NCI-H774 (cell line): ENCODE measurements at places on chromosomes 12 and 14.

- DNase-seq: no peak
Measured at GRCh38 chr12:27123642-27124041, 41.3 kb upstream of the C12orf71 start.

DNA sequence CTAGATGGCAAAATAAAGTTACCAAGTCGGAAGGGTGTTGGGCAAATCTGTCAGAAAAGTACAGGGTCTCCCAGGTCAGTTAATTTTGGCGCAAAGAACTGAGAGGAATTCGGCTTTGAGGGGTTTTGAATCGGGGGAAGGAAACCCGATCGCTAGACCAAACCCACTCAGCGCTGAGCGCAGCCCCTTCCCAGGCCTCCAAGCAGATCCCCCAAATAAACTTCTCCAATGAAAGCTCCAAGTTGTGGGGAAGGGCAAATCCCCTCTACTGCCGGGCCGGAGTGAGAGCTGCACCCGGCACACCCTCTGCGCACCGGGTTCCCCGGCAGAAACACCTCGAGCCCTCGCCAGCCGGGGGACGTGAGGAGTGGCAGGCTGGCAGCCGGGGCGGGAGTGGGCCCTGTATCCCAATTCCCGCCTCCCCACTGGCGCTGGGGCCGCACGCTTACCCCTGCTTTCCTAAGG is 441 bp downstream of the E2F7 start:
- DNase-seq: peak; percentile 67

GRCh38 chr12:121383601-121384021 is 16.3 kb upstream of the RNF34 start:
- DNase-seq: no peak

- no peak for DNase-seq
Measured at GRCh38 chr12:87509237-87509820, 519.9 kb downstream of the C12orf50 start.

- DNase-seq: no peak
Measured at GRCh38 chr12:78866518-78866917, 1.9 kb downstream of the SYT1 start.

GRCh38 chr14:22598896-22599244 is 770 bp downstream of the ABHD4 start:
- DNase-seq: no peak

GRCh38 chr12:10717410-10717809 is 5.7 kb downstream of the YBX3 start:
- DNase-seq: no peak

DNA sequence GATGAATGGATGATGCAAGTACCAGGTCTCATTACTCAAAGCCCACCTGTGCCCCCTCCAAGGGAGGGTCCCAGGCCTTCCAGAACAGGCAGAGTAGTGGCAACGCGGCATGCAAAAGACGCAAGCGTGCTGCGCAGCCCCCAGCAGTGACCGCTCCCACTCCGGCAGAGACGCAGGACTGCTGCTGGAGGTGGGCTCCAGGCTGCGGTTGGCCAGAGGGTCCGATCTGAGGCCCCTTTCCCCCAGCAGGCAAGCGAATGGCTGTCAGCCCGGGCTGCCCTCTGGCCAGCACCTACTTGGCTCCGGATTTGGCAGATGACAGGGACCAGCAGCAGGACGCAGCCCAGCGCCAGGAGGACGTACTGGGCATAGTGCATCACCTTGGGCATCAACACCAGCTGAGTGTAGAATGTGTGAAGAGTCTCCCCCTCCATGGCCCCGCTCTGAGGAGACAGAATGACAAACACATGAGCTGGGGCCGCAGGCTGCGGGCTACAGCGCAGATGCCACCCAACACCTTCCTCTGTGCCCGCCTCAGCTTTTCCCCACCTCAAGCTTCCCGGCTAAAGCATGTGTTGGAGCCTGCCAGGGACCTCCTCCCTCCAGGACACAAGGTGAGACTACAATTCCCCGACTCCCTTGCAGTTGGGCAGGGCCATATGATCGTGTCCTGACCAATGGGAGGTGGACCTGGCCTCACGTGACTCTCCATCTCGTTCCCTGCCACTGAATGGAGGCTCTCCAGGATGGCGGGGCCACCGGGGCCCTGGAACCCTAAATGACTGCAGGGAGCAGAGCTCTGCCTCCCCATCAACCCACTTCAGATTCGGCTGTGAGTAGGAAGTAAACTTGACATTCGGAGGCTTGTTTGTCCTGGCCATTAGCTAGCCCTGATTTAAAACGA is 77.4 kb downstream of the SCARB1 start:
- DNase-seq: peak; percentile 90

GRCh38 chr14:59918824-59919569 is 947 bp upstream of the LRRC9 start:
- DNase-seq: peak; percentile 1

DNA sequence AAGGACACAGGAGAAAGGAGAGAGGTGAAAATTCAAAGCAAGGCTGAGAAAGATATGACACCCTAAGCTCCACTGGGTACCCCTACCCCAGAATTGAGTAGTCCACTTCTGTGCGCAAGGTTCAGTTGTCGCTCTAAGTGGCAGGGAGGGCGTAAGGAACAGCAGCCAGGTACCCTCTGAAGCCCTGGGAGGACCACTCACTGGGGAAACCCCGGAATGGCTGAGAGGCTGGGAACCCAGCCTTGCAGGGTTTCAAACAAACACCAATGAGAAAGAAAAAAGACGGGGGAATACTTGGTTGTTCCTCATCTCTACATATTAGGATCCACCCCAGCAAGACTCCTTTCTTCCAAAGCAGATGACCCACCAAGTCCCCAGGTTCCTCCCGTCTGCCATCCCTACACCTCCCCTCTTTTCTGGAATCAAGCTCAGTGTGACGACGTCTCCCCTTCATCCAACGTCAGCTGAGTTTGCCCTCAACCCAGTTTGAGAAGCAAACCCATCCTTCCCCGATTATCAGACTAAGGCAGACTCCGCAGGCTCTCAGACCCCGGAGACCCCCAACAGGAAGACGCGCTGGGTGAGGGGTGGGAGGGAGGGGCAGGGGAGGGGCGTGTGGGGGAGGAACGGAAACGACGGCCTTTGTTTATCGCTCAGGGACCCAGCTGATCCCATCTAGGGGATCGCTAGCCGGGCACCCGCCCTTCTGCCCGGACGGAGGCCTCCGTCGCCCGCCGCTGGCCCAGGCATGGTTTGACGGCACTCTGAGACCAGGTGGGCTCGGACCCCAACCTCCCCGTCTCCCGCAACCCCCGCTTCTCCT is 795 bp downstream of the LMBR1L start:
- no peak for DNase-seq

DNA sequence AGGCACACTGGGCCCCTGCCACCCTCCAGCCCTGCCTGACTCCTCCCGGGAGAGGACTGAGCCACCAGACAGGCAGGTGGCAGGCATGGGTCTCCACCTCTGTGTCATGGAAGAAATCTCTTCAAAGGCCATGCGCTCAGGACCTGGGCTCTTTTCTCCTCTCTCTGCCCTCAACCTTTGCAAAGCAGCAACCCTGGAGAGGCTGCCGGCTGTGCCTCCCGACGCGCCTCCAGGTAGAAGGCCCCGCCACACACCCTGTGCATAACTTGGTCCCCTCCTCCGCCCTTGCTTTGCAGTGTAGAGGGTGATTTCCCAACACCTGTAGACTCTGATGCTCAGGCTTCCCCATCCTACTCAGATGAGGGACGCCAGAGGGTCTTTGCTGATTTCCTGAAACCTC is 28.2 kb upstream of the TMEM179 start:
- DNase-seq: no peak

- DNase-seq: no peak
Measured at GRCh38 chr14:98334186-98334585, 937.8 kb downstream of the BCL11B start.

- no peak for DNase-seq
Measured at GRCh38 chr12:8702159-8702558, 4.4 kb downstream of the RIMKLB start.

DNA sequence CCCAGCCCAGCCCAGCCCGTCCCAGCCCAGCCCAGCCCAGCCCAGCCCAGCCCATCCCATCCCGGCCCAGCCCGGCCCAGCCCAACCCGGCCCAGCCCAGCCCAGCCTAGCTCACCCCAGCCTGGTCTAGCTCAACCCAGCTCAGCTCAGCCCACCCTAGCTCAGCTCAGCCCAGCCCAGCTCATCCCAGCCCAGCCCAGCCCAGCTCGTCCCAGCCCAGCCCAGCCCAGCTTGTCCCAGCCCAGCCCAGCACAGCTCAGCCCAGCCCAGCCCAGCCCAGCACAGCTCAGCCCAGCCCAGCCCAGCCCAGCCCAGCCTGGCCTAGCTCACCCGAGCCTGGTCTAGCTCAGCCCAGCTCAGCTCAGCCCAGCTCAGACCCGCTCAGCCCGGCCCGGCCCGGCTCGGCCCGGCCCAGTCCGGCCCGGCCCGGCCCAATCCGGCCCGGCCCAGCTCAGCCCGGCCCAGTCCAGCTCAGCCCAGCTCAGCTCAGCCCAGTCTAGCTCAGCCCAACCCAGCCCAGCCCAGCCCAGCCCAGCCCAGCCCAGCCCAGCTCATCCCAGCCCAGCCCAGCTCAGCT is 184.7 kb downstream of the TMEM121 start:
- DNase-seq: no peak

- DNase-seq: no peak
Measured at GRCh38 chr14:29601616-29602015, 326.0 kb downstream of the PRKD1 start.

GRCh38 chr12:128570191-128571065 is 253.3 kb downstream of the SLC15A4 start:
- DNase-seq: no peak

GRCh38 chr14:34081101-34081575 is 130.3 kb upstream of the EGLN3 start:
- DNase-seq: no peak

DNA sequence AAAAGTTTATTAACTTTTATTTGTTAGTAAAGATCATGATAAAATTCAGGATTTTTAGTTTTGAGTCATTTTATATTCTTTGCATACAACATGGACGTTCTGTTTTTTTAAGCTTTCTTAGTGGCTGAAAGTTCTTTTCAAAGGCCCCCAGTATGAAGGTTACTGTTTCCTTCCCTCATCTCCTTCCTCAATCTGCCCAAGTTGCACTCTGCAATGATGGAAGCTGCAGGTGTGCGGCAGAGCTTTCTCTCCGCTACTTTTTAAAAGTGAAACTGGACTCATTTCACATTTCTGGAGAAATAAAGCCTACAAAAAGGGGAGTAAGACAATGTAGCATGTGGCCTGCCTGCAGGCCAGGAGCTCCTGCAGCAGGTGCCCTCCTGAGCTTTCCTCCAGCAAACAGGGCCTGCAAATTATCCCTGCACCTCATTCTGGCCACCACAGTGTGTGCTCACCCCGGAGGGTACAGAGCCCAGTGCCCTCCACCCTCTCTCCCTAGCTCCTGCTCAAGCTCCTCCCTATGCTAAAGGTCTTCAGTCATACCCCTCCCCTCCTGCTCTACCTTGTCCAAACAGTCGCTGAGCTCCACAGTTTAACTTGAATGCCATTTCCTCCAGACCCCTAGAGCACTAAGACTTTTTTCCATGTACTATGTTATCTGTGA is 78.9 kb downstream of the SETD3 start:
- DNase-seq: no peak

DNA sequence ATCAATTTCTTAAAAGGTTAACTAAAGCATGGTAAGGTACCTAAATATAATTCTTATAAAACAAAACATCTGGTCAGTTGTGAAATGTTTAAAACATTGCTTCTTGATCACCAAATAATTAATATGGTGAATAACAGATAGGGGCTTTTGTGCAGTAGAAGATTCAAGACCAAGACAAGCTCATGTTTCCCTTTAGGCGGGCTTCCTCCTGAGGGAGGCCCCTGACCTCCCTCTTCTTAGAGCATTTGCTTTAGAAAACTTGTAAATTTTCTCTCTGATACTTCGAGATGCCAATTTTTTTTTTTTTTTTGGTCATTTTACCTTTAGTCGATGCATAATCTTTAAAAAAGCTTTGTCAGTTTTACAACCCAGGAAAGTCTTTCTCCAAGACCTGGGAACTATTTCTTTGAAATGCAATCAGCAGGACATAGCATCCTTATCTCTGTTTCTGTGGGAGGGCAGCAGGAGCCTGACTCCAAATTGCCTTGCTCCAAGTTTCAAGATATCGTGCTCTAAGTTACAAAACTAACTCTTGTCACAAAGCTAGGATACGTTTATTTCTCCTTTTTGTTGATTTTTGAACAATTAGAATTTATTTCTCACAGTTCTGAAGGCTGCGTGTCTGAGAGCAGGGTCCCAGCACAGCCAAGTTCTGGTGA is 66.6 kb upstream of the BICD1 start:
- DNase-seq: no peak

DNA sequence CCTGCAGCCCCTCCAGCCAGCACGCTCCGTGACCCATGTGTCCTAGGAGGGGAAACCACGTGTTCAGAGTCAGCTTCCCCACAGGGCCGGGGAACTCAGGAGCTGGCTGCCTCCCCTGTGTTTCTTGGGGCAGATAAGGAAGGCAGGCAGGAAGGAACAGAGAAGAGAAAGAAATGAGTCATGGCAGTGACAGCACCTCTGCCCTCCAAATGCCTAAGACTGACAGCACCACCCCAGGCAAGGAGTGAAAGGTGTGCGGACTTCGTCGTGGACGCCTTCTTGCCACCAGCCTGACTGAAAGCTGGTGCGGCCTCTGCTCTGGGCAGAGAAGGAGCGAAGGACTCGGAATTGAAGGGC is 167.0 kb upstream of the FKBP4 start:
- no peak for DNase-seq

GRCh38 chr12:62763312-62763711 is 171.6 kb downstream of the PPM1H start:
- no peak for DNase-seq

- no peak for DNase-seq
Measured at GRCh38 chr14:85313560-85314207, 216.3 kb upstream of the FLRT2 start.

DNA sequence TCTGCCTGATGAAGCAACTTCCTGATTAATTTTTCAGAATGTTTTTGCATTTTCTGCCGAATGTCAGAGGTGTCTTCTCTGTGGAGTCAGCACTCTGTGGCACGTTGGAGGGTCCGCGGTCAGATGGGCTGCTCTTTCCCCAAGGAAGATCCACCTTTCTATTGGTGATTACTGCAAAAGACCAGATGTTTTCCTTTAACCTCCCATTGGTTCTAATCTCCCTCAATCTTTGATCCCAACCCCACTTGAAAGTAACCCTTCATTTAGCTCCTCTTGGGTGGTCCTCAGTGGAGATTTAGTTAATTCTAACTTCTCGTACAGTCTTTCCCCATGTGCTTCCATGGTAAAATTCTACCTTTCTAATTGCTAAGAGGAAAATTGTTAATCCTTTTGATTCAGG is 397.7 kb upstream of the DDHD1 start:
- no peak for DNase-seq

- no peak for DNase-seq
Measured at GRCh38 chr12:103997286-103997900, 31.7 kb downstream of the TDG start.
